Melanocyte of skin (primary cell): ENCODE measurements at places on chromosomes 2 and 18. TPM values are rescaled to one million over a fixed set of nuclear protein-coding genes. Genes with fewer than 3 reads are reported as not detected.

The TEKT4 gene
- total RNA-seq = not detected in 2 replicates

The REG3G gene
- total RNA-seq = not detected in 2 replicates

The LAMA3 gene
- under 0.01 and 0.31 TPM in 2 replicates for total RNA-seq

The NDC80 gene
- 39.6 and 48.4 TPM in 2 replicates for total RNA-seq

The CFAP65 gene
- under 0.01 and 0.34 TPM in 2 replicates for total RNA-seq

The ALPG gene
- not detected in 2 replicates for total RNA-seq

The SEMA4C gene
- 153 and 157 TPM in 2 replicates for total RNA-seq

The RIOK3 gene
- total RNA-seq = 25.3 and 31.2 TPM in 2 replicates

The SLC14A1 gene
- total RNA-seq = under 0.01 TPM in 1 of 2 replicates, not detected in the other

The ASXL3 gene
- total RNA-seq = not detected in 2 replicates
